Retinal pigment epithelial cell (primary cell): ENCODE measurements at places on chromosomes 12 and 14.

- DNase-seq, result no peak
Observed at GRCh38 chr12:15417691-15418090, 95.4 kb downstream of the PTPRO start.

DNA sequence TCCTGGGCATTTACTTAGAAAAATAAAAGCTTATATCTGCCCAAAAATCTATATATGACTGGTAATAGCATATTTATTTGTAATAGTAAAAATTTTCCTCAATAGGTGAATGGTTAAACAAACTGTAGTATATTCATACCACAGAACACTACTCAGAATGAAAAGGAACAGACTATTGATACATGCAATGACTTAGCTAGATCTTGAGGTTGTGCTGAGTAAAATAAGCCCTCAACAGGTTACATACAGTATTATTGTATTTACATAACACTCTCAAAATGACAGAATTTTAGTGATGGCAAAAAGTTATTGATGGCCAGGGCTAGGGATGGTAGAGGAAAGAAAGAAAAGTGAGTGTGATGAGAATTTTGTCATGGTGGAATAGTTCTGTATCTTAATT lies 178.4 kb downstream of the BMP4 start:
- no peak for DNase-seq

GRCh38 chr14:32021341-32021740 lies 55.8 kb upstream of the ARHGAP5 start:
- no peak for DNase-seq

GRCh38 chr14:92552066-92552465 lies 38.5 kb downstream of the RIN3 start:
- DNase-seq, result no peak
